Activated CD8-positive, alpha-beta T cell treated with anti-CD3 and anti-CD28 coated beads for 36 hours (primary cell): ENCODE measurements at places on chromosomes 6 and 20. TPM values are rescaled to one million over a fixed set of nuclear protein-coding genes. Genes with fewer than 3 reads are reported as not detected.
A peak's percentile ranks its signal among the peaks of the same experiment; 100 is the strongest.

DNA sequence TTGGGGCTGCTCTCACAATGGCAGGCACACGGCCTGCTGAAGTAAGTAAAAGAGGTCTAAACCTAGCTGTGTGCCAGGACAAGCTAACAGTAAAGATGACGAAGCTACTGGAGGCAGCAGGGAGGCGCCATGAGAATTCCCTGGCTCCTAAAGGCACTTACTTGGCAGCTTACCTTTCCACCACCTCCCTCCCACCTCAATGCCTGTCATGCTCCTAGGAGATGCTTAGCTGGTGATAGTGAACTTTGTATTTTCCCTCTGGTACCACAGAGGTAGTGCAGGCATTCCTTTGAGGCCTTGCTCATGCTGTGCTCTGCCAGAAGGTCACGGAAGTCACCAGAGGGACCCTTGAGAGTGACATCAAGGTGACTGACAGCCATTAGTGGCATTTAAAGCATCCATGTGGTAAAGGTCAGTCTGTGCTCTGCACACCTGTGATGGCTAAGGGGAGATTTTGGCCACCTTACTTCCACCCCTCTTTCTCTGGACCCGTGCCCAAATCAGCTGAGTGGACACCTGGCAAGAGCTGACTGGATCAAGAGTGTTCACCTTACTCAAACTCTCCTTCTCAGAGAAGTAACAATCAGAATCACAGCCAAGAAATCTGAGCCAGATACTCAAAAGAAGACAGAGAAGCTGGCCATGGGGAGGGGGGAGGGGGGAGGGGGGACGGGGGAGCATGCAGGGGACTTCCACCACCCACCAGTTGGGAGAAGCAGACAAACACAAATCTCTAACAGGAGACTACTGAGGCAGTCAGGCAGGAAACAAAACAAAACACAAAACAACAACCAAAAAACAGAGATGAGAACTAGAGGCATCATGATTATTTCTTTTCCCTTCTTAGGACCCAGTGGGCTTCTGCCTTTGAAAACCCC, 2.9 kb downstream of the FKBP1A start:
- DNase-seq, result peak; percentile 33
- peak overlapping the region; percentile 82 for H3K4me3 ChIP-seq
- peak overlapping the region; percentile 89 for H3K27ac ChIP-seq
- H3K4me1 ChIP-seq, result peaks cover 70% of the 10 kb centered on the region

- no peak overlapping the region for H3K27ac ChIP-seq
- no peaks in the 10 kb centered on the region for H3K36me3 ChIP-seq
- H3K27me3 ChIP-seq, result peaks cover 2% of the 10 kb centered on the region
- no peak for DNase-seq
- no peak overlapping the region for H3K4me3 ChIP-seq
- no peaks in the 10 kb centered on the region for H3K4me1 ChIP-seq
Measured at GRCh38 chr6:70145178-70145577, 157.7 kb downstream of the COL9A1 start.

DNA sequence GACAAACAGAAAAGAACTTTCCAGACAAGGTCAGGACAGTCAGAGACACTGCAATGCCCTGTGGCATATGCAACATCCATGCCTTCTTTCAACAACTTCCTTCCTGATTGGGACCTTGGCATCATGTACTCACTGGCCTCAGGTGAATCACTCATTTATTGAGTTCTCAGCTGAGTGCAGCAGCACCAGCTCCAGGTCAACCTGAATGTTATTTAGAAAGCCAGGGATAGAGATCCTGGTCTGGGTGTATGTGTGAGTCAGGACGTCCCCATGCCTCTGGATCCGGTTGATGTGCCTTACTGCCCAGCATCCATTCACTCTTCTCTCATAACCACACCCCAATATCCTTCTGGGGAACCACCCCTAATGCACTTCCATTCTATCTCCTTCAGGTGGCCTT, 54.4 kb downstream of the SNRNP48 start:
- peaks cover 10% of the 10 kb centered on the region for H3K4me1 ChIP-seq
- H3K27ac ChIP-seq, result no peak overlapping the region
- H3K4me3 ChIP-seq, result no peak overlapping the region
- no peaks in the 10 kb centered on the region for H3K36me3 ChIP-seq
- H3K27me3 ChIP-seq, result no peaks in the 10 kb centered on the region

GRCh38 chr20:18989736-18990474, 176.3 kb downstream of the SCP2D1 start:
- no peak overlapping the region for H3K27ac ChIP-seq
- no peak for DNase-seq
- H3K36me3 ChIP-seq, result no peaks in the 10 kb centered on the region
- H3K4me3 ChIP-seq, result no peak overlapping the region
- no peaks in the 10 kb centered on the region for H3K4me1 ChIP-seq

GRCh38 chr6:123770247-123770949, 33.3 kb upstream of the NKAIN2 start:
- no peak overlapping the region for H3K27ac ChIP-seq
- H3K4me3 ChIP-seq, result no peak overlapping the region
- H3K36me3 ChIP-seq, result no peaks in the 10 kb centered on the region
- H3K4me1 ChIP-seq, result no peaks in the 10 kb centered on the region

DNA sequence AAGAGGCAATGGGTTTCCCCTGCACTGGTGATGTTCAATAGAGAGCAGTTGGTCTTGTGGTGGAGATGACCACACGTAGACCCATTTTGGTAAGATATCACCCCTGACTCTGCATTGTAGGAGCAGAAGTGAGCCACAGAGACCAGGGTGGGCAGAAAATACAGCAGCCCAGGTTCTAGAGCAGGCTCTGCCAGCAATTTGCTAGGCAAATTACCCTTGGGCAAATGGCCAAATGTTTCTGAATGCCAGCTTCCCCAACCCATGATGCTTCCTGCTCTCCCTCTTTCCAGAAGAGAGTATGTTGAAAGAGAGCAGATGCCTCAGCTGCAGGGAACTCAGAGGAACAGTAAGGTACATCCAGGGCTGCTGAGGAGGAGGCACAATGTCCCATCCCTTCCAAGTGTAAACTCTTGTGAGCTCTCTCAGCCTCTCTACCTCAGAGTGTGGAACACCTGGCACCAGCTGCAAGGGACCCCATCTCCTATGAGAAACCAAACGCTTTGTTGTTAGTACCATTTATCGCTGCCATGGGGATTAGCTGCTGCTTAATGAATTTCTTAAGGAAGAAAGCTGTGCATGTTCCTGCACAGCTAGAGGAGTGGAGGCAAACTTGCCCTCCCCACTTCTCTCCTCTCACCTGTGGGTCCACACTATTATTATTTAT, 317.5 kb upstream of the MOCS1 start:
- H3K36me3 ChIP-seq, result no peaks in the 10 kb centered on the region
- H3K4me3 ChIP-seq, result no peak overlapping the region
- H3K27ac ChIP-seq, result no peak overlapping the region
- no peaks in the 10 kb centered on the region for H3K4me1 ChIP-seq
- DNase-seq, result no peak

DNA sequence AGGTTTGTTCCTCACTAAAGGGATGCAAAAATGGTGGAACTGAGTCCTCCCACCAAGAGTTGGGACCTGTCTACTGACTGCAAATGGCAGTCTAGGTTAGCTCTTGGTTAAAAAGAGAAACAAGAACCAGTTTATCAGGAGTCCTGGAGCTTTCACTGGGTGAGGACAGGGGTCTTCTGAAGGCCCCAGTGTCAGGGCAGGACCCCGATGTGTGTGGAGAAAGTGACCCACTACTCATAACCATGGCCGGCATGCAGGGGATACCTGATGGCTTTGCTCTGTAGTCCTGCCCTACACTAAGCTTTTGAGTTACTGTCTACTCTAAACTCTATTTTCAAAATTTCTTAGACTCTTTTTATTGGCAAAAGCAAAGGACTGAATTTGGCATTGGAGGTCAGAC, 220.5 kb downstream of the ANKRD60 start:
- H3K27me3 ChIP-seq, result peaks cover 2% of the 10 kb centered on the region
- DNase-seq, result no peak
- no peaks in the 10 kb centered on the region for H3K36me3 ChIP-seq
- no peaks in the 10 kb centered on the region for H3K4me1 ChIP-seq
- no peak overlapping the region for H3K4me3 ChIP-seq
- no peak overlapping the region for H3K27ac ChIP-seq

GRCh38 chr6:156718647-156719394, 58.4 kb upstream of the ARID1B start:
- H3K4me1 ChIP-seq, result peaks cover 15% of the 10 kb centered on the region
- no peak overlapping the region for H3K4me3 ChIP-seq
- H3K27me3 ChIP-seq, result no peaks in the 10 kb centered on the region
- DNase-seq, result no peak
- H3K36me3 ChIP-seq, result no peaks in the 10 kb centered on the region
- no peak overlapping the region for H3K27ac ChIP-seq

DNA sequence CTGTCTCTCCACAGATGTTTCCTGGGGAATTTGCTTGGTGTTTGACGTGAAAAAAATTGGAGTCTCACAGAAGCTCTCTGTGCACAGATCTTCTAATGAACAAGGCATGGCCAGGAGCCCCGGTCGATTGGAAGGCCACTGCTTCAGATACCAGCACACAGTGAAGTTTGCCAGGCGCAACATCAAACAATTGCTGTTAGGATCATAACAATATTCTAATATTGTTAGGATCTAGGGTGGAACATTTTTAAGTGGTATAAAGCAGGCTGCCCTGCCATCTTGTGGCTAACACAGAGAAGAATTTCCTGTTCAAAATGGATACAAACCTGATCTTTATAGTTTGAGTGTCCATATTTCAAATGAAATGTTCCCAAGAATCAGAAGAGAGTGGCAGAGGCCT, 64.1 kb downstream of the C6orf118 start:
- H3K4me1 ChIP-seq, result no peaks in the 10 kb centered on the region
- no peak overlapping the region for H3K27ac ChIP-seq
- H3K4me3 ChIP-seq, result no peak overlapping the region
- H3K36me3 ChIP-seq, result no peaks in the 10 kb centered on the region
- H3K27me3 ChIP-seq, result no peaks in the 10 kb centered on the region

- no peak overlapping the region for H3K27ac ChIP-seq
- no peak for DNase-seq
- H3K4me3 ChIP-seq, result no peak overlapping the region
- H3K36me3 ChIP-seq, result no peaks in the 10 kb centered on the region
- H3K27me3 ChIP-seq, result peaks cover 1% of the 10 kb centered on the region
Measured at GRCh38 chr6:136351518-136352110, 62.0 kb upstream of the BCLAF1 start.

- H3K27me3 ChIP-seq, result no peaks in the 10 kb centered on the region
- no peaks in the 10 kb centered on the region for H3K36me3 ChIP-seq
Measured at GRCh38 chr6:31479933-31480535, 17.9 kb upstream of the MICB start.

GRCh38 chr6:81750681-81751387, 1.6 kb downstream of the TENT5A start:
- H3K36me3 ChIP-seq, result peaks cover 2% of the 10 kb centered on the region
- H3K27ac ChIP-seq, result peak overlapping the region; percentile 28
- H3K4me1 ChIP-seq, result peaks cover 29% of the 10 kb centered on the region
- H3K4me3 ChIP-seq, result peak overlapping the region; percentile 76

GRCh38 chr20:46549188-46549972, 1.1 kb downstream of the OCSTAMP start:
- H3K36me3 ChIP-seq, result no peaks in the 10 kb centered on the region
- no peak overlapping the region for H3K27ac ChIP-seq
- no peak overlapping the region for H3K4me3 ChIP-seq
- peaks cover 44% of the 10 kb centered on the region for H3K4me1 ChIP-seq

- no peak for DNase-seq
- H3K4me1 ChIP-seq, result no peaks in the 10 kb centered on the region
- H3K4me3 ChIP-seq, result no peak overlapping the region
- no peaks in the 10 kb centered on the region for H3K36me3 ChIP-seq
Measured at GRCh38 chr20:23269954-23270353, 80.6 kb upstream of the NXT1 start.

DNA sequence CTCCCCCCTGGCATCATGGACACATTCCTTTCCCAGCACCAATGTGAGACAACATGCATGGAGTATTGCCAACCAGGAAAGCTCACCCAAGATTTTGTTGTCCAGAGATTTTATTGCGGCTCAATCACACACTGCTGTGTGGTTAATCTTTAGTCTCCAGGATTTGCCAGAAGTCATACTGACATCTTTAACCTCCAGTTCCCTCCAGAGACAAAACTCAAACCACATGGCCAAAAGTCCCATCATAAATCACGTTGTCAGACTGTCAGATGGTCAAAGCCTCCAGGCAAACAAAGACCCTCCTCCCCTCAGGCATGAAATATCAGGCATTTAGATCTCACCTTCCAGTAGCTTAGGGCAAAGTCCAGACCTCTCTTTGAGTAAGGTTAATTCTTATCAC, 97.3 kb upstream of the OPRM1 start:
- H3K36me3 ChIP-seq, result no peaks in the 10 kb centered on the region
- H3K4me3 ChIP-seq, result no peak overlapping the region
- no peak overlapping the region for H3K27ac ChIP-seq
- peaks cover 3% of the 10 kb centered on the region for H3K27me3 ChIP-seq
- H3K4me1 ChIP-seq, result no peaks in the 10 kb centered on the region

DNA sequence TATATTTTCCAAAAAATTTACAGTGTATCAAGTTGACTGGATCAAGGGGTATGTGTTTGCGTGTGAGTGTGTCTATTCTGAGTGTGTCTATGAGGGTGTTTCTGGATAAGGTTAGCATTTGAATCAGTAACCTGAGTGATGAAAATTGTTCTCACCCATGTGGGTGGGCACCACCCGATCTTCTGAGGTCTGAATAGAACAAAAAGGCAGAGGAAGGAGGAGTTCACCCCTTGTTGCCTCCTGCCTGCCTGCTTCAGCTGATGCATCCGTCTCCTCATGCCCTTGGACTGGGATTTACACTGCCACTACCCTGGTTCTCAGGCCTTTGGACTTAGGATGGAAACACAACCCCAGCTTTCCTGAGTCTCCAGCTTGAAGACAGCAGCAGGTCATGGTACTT, 13.7 kb upstream of the PRND start:
- no peak overlapping the region for H3K4me3 ChIP-seq
- H3K27ac ChIP-seq, result no peak overlapping the region
- no peak for DNase-seq
- H3K27me3 ChIP-seq, result no peaks in the 10 kb centered on the region
- no peaks in the 10 kb centered on the region for H3K36me3 ChIP-seq
- H3K4me1 ChIP-seq, result peaks cover 7% of the 10 kb centered on the region

DNA sequence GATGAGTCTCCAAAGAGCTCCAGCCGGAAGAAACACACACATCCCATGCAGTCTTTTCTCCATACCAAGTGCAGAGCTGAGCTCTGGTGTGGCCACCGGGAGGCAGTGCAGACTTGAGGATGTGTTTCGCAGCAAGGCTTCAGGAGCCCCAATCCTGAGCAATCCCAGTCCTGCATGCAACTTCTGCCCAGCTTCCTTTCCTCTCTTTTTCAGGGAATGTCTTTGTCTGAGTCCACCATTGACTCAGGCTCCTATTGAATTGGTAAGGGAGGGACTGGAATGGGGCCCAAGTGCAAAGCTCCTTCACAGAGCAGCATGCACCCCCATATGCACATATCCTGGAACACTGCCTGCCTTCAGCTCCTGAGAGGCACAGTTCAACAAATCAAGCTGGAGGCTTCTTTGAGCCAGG, 50.5 kb upstream of the ASIP start:
- no peak overlapping the region for H3K4me3 ChIP-seq
- H3K36me3 ChIP-seq, result no peaks in the 10 kb centered on the region
- peak; percentile 57 for DNase-seq
- H3K4me1 ChIP-seq, result peaks cover 2% of the 10 kb centered on the region
- H3K27me3 ChIP-seq, result peaks cover 8% of the 10 kb centered on the region

Gene THBS2
- not detected for total RNA-seq

Gene LINC00237
- not detected for total RNA-seq

Gene HLA-DRA
- 9.2 TPM for total RNA-seq

Gene IRF4
- 409 TPM for total RNA-seq

Gene VWA7
- 1.6 TPM for total RNA-seq

Gene PSORS1C1
- total RNA-seq, result not detected

Gene BNIP5
- total RNA-seq, result not detected

Gene C20orf204
- 2.8 TPM for total RNA-seq

Gene NELFCD
- 106 TPM for total RNA-seq
